Spinal cord (tissue), 10 donors: ENCODE measurements at places on chromosomes 3 and 15. TPM values are rescaled to one million over a fixed set of nuclear protein-coding genes. Genes with fewer than 3 reads are reported as not detected.

The GPR176 gene
- polyA plus RNA-seq = 28.1 TPM

The SPINT1 gene
- polyA plus RNA-seq = 4.3 TPM

The WDR49 gene
- 4.4 TPM for polyA plus RNA-seq

The NEO1 gene
- polyA plus RNA-seq = 121 TPM

The TRPC1 gene
- polyA plus RNA-seq = 18.0 TPM

The CERS3 gene
- polyA plus RNA-seq = 0.55 TPM

The RHCG gene
- 2.5 TPM for polyA plus RNA-seq

The CTXN2 gene
- 1.1 TPM for polyA plus RNA-seq

The GPR149 gene
- 2.2 TPM for polyA plus RNA-seq

The NUP210 gene
- polyA plus RNA-seq = 15.2 TPM

The ACAN gene
- polyA plus RNA-seq = 25.5 TPM

The ARL8B gene
- polyA plus RNA-seq = 96.1 TPM

The FGF12 gene
- 61.5 TPM for polyA plus RNA-seq

The CHST2 gene
- polyA plus RNA-seq = 29.6 TPM

The HSPBAP1 gene
- 8.3 TPM for polyA plus RNA-seq

The AGTR1 gene
- polyA plus RNA-seq = 1.6 TPM

The IL17RE gene
- 1.7 TPM for polyA plus RNA-seq

The SLC22A13 gene
- 0.42 TPM for polyA plus RNA-seq

The C15orf62 gene
- 2.8 TPM for polyA plus RNA-seq

The MME gene
- 6.9 TPM for polyA plus RNA-seq

The GHRL gene
- 1.6 TPM for polyA plus RNA-seq

The FOXL2 gene
- polyA plus RNA-seq = 0.86 TPM

The RAB11A gene
- 269 TPM for polyA plus RNA-seq

The ST6GAL1 gene
- polyA plus RNA-seq = 35.8 TPM

The SMCO1 gene
- polyA plus RNA-seq = 0.23 TPM

The GOLGA8N gene
- 21.0 TPM for polyA plus RNA-seq

The ZNF35 gene
- 9.6 TPM for polyA plus RNA-seq

The TEX55 gene
- polyA plus RNA-seq = not detected

The THSD4 gene
- polyA plus RNA-seq = 18.2 TPM

The FHIT gene
- polyA plus RNA-seq = 16.5 TPM

The RRP9 gene
- polyA plus RNA-seq = 22.7 TPM

The ZNF197 gene
- 25.5 TPM for polyA plus RNA-seq

The ERICH6 gene
- 0.89 TPM for polyA plus RNA-seq

The ACAA1 gene
- 99.3 TPM for polyA plus RNA-seq

The SLC27A2 gene
- polyA plus RNA-seq = 2.7 TPM

The ZNF860 gene
- polyA plus RNA-seq = 1.5 TPM

The GOLGA6D gene
- 0.45 TPM for polyA plus RNA-seq

The EPHB1 gene
- polyA plus RNA-seq = 31.0 TPM

The WDR93 gene
- polyA plus RNA-seq = 1.2 TPM

The CCDC80 gene
- polyA plus RNA-seq = 98.5 TPM

The ZMYND10 gene
- 40.9 TPM for polyA plus RNA-seq

The HEMK1 gene
- 18.6 TPM for polyA plus RNA-seq

The DZIP1L gene
- polyA plus RNA-seq = 14.5 TPM

The WDR82 gene
- polyA plus RNA-seq = 144 TPM

The COPS2 gene
- polyA plus RNA-seq = 85.7 TPM

The RPL14 gene
- 1,146 TPM for polyA plus RNA-seq

The DNAH12 gene
- polyA plus RNA-seq = 6.1 TPM

The ZNF80 gene
- not detected for polyA plus RNA-seq

The CAV3 gene
- 0.59 TPM for polyA plus RNA-seq

The BHLHE40 gene
- 44.3 TPM for polyA plus RNA-seq

The MUSTN1 gene
- 14.2 TPM for polyA plus RNA-seq

The SYNPR gene
- polyA plus RNA-seq = 56.2 TPM

The C15orf39 gene
- 15.0 TPM for polyA plus RNA-seq

The WNT5A gene
- 12.9 TPM for polyA plus RNA-seq

The CPN2 gene
- not detected for polyA plus RNA-seq

The CACNA2D3 gene
- 32.6 TPM for polyA plus RNA-seq

The FBXO40 gene
- 0.09 TPM for polyA plus RNA-seq

The C3orf22 gene
- 0.27 TPM for polyA plus RNA-seq
